Left ventricle myocardium inferior (tissue), 1 donor: ENCODE measurements at places on chromosomes 11 and 22.

DNA sequence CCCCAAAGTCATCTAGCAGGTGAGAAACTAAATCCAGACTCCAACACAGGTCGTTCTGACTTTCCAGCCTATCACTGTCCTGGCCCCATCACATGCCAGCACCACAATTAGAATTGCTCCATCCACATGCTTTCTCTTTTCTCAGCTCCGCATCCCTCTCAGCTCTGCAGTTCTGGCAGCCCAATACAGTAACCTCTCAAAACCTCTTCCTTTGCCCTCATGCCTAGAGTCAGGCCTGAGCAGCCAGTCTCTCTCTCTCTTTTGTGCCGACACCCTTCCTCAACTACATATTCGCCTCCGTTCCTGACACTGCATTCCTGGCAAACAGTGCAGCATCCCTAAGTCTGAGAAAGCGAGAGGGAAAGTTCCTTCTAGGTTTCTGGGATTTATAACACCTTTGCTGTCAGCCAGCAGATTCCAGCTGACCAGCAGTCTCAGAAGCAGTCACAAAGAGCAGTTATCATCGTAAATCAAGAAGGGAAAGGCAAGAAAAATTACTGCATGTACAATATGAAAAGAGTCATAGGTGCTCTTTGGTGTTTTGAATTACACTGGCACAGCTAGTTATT lies 258.0 kb downstream of the FAT3 start:
- no peak for DNase-seq

GRCh38 chr11:109362059-109362458 lies 59.9 kb upstream of the C11orf87 start:
- no peak for DNase-seq

GRCh38 chr11:102921587-102922220 lies 33.8 kb downstream of the MMP13 start:
- DNase-seq = no peak

- no peak for DNase-seq
These were observed 121.8 kb upstream of the SERPIND1 start for GRCh38 chr22:20652130-20652529.

GRCh38 chr11:21774212-21774611 lies 418.7 kb upstream of the ANO5 start:
- peak; percentile 31 for DNase-seq
